Spleen (tissue), 13 donors: ENCODE measurements at places on chromosomes 1 and 21. TPM values are rescaled to one million over a fixed set of nuclear protein-coding genes. Genes with fewer than 3 reads are reported as not detected.
A peak's percentile ranks its signal among the peaks of the same experiment; 100 is the strongest.

DNA sequence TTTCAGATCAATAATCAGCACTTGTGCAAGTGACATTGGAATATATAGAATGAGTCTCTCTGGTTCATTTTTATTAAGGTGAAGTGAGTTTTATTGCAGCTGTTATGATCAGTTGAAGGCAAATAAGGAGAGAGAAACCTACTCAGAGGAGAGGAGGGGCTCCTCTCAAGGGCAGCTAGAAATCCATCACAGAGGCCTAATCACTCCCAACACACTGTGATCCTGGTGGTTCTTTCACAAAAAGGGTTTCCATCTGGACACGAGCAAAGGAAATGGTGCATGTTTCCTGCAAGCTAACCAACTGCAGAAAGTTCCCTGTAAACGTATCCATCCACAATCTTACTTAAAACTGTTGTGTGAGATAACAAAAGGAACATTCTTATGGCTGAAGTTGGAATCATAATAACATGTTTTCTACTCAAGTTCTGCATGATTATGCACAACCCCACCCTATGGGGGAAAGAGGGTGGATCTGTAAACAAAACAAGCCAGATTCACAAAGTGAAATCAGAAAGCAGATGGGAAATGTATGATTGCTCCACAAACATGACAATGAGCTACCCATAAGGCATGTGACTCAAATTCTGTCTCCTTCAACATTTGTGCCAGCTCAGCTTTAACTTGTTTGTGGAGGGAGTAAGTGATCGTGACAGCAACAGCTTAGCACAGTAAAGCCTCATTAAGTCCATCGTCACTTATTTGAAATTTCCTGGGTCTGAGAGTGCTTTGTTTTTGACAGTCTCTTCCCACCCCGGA, 141.2 kb upstream of the ST6GALNAC5 start:
- no peaks in the 10 kb centered on the region for H3K36me3 ChIP-seq
- DNase-seq = no peak
- H3K27me3 ChIP-seq = no peaks in the 10 kb centered on the region
- H3K27ac ChIP-seq = no peak overlapping the region

ZFP69B gene
- polyA plus RNA-seq = 0.80 TPM

GRCh38 chr1:21338573-21339355, 48.5 kb upstream of the ECE1 start:
- H3K4me1 ChIP-seq = peaks cover 90% of the 10 kb centered on the region
- no peak overlapping the region for H3K4me3 ChIP-seq
- no peaks in the 10 kb centered on the region for H3K36me3 ChIP-seq
- peak overlapping the region; percentile 85 for H3K27ac ChIP-seq
- no peaks in the 10 kb centered on the region for H3K27me3 ChIP-seq

DNA sequence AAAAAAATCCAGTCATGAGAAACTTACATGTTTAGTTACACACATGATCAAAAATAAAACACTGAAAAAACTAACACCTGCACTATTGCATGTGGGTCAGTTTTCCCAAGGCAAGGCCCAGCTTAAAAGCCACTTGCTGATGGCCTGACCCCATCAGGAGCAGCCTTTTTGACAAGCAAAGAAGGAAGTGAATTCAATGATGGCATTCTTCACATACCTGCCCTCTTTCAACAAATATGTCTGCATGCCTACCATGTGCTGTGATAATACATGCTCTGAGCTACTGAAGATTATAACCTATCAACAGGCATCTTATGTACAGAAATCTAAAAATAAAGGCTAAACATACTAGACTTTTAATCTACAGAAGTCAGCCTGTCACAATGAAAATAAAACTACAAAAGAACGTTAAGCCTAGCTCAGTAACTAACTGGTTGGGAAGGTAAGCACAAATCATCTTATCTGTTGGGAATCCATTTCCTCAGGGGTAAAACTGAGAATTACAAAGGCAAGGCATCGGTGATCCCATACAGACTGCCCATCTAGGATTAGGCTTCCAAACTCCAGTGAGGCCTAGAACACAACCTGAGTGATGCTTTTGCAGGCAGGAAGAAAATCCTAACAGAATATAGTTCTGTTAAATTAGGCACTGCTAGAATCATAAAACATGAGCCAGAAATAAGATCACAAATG, 14.5 kb downstream of the SORT1 start:
- no peak overlapping the region for H3K27ac ChIP-seq
- no peak overlapping the region for H3K4me3 ChIP-seq
- no peaks in the 10 kb centered on the region for H3K4me1 ChIP-seq
- no peaks in the 10 kb centered on the region for H3K27me3 ChIP-seq

MMP23B gene
- 9.3 TPM for polyA plus RNA-seq

DNA sequence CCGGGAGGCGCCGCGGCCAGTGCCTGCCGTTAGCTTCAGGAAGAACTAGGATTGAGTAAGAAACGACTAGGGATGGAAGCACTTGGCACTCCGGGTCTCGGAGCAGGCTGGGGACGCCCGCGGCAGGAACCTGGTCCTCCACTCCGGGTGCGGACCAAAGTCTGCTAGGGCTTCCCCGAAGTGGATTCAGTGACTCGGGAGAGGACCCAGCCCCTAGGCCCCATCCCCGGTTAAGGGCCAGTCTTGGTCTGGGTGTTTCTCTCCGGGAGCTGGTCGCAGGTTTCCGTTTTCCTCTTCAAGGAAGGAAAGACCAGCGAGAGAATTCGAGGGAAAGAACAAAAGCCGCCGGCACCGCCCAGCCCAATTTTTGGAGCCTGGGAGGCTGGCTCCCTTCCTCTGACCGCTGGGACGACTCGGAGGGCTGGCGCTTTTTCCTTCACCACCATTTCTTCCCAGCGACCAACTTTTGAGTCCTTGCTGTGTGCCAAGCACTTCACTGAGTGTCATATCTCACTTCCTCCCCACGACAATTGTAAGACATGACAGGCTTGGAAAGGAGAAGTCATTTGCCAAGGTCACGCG, 16.8 kb upstream of the STMN1 start:
- no peaks in the 10 kb centered on the region for H3K27me3 ChIP-seq
- H3K4me1 ChIP-seq = peaks cover 34% of the 10 kb centered on the region
- peak overlapping the region; percentile 57 for H3K4me3 ChIP-seq
- DNase-seq = peak; percentile 82
- peak overlapping the region; percentile 67 for H3K27ac ChIP-seq
- no peaks in the 10 kb centered on the region for H3K36me3 ChIP-seq
